ENCODE measurements at places on chromosomes 12 and 14.

- DNase-seq: no peak
Measured at GRCh38 chr12:62651138-62651537, 184.5 kb downstream of the MON2 start.

GRCh38 chr14:77554207-77554606 is 55.6 kb upstream of the ISM2 start:
- DNase-seq: no peak

- DNase-seq: no peak
Measured at GRCh38 chr12:119325813-119326212, 8.7 kb upstream of the CCDC60 start.

GRCh38 chr12:3723916-3724805 is 28.7 kb downstream of the CRACR2A start:
- no peak for DNase-seq

- no peak for DNase-seq
Measured at GRCh38 chr12:27900920-27901879, 71.3 kb downstream of the PTHLH start.

DNA sequence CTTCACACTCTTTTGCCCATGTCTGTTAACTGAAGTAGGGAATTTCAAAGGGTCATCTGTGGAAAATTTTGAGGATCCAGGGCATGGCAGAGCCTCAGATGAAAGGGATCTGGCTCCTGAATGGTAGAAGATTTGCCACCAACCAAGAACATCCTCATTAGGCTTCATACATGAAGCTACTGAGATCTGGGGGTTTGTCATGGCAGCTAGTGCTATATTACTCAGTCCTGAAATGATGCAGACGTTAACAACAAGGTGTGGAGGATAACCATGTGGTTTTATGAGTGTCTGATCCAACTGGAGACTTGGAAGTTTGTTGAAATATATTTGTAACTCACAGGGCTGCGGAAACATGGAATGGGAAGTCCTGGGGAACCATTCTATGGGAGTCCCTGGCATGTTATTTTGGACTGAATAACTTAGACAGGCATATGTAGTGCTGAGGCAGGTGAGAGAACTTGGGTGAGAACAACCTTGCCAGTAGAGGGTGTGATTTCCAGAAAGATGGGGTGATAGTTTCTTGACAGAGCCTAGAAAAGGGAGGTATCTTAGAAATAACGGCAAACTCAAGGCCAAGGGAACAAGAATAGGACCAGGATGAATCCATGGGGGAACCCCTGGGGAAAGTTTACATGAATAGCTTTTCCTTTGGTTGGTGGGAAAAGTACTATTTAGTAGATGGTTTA is 42.0 kb upstream of the C12orf75 start:
- no peak for DNase-seq

GRCh38 chr12:124147575-124147974 is 147.3 kb upstream of the RFLNA start:
- DNase-seq: no peak

DNA sequence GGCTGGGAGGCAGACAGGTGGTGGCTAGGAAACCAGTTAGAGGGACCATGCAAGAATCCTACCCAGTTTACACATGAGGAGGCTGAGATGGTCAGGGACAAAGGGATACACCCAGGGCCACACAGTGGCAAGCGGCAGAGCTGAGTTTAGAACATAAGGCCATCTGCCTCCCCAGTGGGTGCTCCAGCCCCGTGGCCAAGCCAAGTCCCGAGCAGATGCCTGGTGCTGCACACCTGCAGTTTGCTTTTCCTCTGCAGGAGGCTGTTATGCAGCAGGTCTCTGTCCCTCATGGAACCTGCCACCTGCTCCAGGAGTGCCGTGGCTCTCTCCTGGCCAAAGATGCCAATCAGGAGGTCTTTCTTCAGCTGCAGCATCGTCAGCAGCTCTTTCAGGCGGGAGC is 70.8 kb downstream of the SYNE3 start:
- DNase-seq: no peak

GRCh38 chr14:49962621-49963020 is 69.7 kb downstream of the ARF6 start:
- DNase-seq: no peak

GRCh38 chr14:104141621-104142091 is 3.3 kb downstream of the KIF26A start:
- DNase-seq: no peak

GRCh38 chr12:89566615-89567014 is 40.8 kb upstream of the POC1B start:
- no peak for DNase-seq

DNA sequence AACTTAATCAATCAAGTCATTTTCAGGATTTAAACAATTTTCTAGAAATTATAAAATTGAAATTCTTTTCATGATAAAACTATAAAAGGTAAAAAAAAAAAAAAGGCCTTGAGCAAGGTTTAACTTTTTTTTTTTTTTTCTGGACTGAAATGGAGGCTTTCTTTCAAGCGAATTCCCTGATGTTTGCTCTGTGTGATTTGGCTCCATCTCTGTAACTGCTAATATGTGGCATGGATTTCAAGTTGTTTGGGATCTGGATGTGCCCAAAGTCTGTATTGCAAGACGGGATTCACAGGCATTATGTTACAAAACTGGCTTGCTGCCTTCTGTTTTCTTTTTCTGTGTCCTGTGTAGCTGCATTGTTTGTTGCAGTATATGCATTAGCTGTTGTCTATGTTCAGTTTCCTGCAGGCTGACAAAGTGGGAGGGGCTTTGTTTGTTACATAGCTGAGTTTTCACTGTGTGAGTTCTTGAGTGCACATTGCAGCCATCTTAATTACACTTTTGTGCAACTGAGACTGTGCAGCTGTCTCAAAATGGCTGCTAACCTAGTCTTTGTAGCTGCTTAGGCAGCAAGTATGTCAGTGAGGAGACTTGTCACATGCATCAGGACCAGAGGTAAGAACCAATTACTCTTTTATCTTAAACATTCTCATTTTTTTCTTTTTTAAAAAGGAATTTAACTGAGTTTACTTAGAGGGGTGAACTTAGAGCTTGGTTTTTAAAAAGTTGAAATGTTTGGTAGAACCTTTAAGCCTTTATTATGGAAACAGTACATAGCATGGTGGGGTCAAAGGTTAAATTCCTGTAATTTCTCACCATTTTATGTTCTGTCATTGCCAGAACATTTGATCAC is 19.5 kb downstream of the ATF7IP start:
- DNase-seq: peak; percentile 18

DNA sequence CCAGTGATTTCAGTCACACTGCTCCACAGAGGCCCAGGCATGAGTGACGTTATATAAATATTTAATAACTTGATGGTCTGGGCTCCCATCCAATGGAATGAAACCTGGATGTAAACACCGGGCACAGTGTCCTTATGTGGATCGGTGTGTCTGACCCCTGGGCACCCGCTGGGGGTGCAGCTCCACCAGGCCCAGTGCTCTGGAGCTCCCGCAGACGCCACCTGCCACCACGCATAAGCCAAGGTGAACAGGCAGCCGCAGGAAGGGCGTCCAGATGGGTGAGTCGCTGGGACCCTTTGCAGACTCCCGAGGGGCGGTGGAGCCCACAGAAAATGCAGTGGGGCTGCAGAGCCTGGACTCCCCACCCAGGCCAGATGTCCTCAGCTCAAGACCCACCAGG is 121.6 kb downstream of the SCARB1 start:
- no peak for DNase-seq

DNA sequence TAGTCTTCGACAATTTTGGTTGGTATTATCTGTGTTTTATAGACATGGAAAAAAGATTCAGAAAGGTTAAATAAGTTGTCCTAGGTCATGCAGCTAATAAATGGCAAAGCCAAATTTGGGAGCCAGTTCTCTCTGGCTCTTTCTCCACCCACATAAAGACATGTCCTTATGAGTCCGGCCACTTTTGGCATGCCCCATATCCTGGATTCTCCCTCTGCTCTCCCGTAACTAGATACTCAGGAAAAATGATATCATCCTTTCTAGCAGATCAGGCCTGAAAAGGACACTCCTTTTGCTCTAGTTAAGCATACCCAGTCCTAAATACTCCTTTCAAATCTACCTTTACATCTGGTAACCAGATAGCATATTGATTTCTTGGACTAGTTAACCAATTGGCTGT is 64.4 kb downstream of the TTLL5 start:
- no peak for DNase-seq

DNA sequence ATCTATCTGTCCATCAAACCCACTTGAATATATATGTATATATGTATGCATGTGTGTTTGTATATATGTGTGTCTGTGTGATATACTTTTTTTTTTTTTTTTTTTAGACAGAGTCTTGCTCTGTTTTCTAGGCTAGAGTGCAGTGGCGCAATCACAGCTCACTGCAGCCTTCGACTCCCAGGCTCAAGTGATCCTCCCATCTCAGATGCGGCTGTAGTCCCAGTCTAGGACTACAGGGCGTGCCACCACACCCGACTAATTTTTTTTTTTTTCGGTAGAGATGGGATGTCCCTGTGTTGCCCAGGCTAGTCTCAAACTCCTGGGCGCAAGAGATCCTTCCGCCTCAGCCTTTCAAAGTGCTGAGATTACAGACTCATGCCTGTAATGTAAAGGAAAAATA is 13.0 kb upstream of the APOBEC1 start:
- DNase-seq: no peak

GRCh38 chr14:38618514-38618913 is 362.6 kb upstream of the CLEC14A start:
- no peak for DNase-seq

DNA sequence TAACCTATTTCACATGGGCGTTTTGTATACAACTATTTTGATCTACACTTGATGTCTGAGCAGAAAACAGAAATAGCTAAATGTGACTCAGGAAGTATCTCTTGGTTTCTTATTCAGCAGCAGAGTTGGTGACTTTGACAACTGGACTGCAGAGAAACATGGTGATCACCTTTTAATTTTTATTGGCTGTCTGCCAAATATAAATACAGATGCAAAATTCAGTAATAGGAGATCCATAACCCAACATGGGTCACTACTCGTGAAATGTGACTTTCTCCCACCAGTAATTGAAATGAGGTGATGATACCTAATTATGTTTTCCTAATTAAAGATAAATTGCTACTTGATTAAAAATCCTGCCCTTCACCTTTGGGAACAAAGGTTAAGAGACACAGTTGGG is 487.1 kb downstream of the NELL2 start:
- DNase-seq: no peak

DNA sequence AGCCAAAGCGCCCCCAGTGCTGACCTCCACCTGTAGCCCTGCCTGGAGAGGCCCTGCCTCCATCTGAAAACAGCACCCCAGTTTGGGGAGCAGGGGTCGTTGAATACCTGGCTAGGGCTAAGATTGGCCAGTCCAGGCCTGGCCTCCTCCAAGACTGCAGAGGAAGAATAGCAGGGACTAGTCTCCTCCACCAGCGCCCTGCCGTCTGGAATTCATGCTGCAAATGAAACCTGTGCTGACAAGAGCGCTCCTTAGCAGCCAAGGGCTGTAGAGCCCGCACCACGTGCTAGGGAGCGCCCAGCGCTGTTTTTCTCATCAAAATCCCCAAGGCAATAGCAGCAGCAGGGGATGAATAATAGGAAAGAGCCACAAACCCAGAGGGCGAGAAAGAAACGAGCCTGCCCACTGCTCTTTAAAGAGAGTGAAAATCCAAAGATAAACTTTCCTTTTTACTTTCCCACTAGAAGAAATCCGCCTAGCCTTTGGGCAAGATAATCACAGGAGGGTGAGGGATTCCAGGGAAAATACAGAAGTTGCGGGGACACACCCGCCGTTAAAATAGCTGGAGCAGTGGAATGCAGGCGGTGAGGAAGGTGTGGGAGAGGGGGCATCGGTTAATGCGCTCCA is 3.3 kb downstream of the COL2A1 start:
- no peak for DNase-seq

DNA sequence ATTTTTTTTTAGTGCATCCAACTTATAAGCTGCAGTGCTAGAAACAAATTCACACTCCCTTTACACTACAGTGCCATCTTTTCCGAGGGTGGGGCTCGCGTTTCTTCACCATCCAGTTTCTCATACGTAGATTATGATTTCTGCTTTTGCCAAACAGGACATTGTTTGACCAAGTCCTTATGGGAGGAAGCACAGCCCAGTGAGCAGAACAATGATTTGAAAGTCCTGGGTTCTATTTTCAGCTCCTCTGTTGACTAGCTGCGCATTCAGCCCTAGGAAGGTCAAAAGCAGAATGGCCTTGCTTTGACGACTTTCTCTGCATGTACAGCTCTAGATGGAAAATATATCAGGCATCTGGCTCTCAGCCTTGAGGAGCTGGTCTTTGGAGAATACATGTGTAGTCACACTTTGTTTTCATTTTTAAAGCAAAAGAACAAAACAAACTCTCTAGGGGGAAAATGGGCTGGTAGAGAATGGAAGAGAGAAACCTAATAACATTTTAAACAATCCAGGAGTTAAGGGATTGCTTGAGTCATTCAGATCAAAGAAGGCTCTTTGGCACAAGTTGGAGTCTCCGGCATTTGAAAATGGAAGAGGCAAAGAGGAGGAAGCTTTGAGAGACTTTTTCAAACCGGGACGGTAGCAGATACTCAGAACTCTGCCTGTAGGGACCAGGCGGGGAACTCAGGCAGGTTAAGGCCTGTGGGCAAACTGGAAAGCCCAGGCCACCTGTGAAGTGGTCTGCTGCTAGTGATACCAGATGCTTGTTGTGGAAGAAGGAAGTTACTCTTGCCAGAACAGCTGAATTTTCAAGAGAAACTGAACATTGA is 257.3 kb upstream of the PLEKHG7 start:
- DNase-seq: no peak

DNA sequence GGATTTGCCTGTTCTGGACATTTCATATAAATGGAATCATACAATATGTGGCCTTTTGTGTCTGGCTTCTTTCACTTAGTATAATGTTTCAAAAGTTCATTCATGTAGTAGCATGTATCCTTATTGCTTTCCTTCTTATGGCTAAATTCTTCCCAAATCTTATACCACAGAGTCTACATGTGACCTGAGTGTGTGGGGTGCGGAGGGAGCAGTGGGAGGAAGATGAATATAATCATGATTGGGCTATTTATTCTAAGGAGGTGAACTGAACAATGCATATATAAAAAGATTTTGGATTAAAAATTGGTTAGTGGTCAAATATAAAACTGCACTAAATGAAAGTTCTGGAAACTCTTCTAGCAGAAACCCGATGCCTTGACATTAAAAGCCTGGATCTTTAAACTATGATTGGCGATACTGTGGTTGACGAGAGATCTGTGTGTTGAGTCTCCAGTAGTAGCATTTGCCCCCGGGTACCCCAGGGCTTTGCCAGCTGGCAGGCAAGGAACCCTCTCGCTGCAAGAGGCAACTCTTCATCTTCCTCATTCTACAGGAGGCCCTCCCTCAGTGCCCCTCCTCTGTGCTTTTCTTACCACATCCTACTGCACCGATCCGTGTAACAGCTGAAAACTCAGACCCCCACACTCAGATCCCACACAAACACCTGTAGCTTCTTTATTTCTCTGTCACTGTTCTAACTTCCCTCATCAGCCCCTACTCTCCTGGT is 2.6 kb downstream of the CYP46A1 start:
- DNase-seq: no peak
